Fibroblast of skin of right quadriceps (primary cell): ENCODE measurements at places on chromosomes 7 and 10.
A peak's percentile ranks its signal among the peaks of the same experiment; 100 is the strongest.

DNA sequence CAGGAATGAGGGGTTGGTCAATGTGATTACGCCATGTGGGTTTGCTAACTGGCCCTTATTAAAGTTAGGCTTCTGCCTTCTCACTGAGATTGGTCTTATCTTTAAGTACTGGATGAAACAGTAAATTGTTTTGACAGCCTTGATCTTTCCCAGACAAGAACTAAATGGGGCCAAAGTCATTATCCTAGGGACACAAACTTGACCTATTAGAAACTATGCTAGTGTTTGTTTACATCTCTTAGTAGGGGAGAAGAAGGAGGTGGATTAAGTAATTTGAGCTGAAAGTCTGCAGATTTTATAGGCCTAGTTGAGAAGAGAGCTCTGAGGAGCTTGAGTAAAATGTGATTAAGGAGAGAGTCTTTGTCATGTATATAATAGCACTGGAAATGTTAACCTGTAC, 386.9 kb downstream of the HTR7 start:
- DNase-seq = no peak

DNA sequence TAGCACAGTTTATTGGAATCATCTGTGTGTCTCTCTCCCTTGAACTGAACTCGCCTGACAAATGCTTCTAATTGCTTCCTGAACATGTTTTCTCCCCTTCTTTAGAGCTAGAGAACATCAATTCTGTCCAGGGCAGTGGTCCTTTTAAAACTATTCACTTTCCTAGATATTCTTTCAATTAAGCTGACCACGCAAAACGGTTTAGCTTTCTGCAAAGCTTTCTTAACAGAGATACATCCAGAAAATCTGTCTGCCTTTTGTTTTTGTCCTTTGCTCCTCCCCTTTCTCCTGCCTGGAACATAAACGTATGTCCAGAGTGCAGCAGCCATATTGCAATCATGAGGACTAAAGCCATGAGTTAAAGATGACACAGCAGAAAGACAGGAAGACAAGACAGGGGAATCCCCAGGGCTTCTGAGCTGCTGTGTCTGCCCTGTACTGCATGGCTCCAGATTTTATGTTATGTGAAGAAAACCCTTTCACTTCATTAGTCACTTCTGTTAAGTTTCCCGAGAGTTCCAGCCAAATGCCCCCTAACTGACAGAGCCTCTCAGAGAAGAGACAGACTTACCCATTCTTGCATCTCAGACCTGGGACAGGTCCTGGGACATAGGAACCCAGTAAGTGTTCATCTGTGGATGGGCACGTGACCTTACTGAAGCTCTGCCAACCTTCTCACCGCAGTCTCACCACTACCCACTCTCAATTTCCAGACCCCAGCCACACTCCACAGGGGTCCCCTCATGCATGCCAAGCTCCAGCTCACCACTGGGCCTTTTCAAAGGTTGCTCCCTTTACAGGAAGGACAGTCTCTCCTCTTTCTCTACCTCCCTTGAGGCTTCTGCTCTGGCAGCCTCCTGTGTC, 35.0 kb upstream of the CPXM2 start:
- DNase-seq = peak; percentile 78

GRCh38 chr7:90966346-90966745, 297.9 kb upstream of the FZD1 start:
- DNase-seq = no peak

DNA sequence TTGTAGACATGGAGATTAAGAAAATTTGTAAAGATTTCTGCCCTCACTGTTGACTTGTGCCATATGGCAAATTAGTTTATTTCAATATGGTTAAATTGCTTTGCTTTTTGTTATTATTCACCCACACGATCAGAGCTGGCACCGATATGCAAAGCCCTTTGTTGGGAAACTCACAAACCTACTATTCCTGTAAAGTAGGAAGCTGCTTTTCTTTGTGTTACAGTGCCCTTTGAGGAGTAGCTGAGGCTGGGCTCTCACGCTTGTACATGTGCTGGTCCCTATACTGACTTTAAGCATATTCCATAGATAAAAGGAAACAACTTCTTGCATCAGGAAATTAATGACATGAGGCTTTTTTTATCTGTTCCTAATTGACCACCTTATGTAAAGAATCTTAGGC, 17.6 kb upstream of the AOAH start:
- DNase-seq = no peak

DNA sequence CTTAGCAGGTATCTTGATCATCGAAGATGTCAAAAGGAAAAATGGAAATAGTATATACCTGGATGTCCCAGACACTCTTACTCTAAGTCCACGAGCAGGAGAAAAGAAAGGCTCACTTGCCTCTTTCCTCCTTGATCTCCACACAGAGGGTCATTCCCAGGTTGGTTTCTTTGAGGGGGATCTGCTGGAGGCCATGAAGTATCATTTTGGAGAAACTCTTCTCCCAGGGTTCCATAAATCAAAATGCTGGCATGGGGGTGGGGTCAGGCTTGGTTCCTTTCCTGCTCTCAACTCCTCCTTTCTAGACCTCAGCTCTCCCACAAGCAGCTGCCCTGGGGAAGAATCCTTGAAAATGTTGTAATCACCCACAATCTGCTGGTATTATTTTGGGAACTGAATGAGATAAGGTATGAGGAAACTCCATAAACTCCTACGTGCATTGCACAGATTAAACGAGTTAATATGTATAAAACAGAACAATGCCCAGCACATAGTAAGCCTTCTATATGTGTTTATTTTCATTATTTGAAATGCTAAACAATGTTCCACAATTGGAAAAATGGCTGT, 54.4 kb downstream of the PRKCQ start:
- DNase-seq = no peak

DNA sequence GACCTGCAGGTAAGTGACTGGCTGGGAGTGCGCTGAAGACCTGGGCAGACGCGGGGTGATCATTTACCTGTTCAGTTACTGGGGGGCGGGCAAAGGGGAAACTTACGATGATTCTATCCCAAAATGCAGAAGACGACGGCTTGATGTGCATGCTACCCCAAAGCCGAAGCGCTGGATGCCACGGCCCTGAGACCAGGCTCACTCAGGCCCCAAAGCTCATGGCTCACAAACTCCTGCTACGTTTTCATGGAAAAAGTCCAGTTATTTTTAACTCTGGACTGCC, 200.6 kb downstream of the DIP2C start:
- no peak for DNase-seq

- DNase-seq = no peak
These were observed 20.6 kb downstream of the ZDHHC6 start for GRCh38 chr10:112426111-112426510.

- DNase-seq = no peak
These were observed 54.0 kb downstream of the ANK3 start for GRCh38 chr10:60335708-60336107.

GRCh38 chr7:3265388-3265787, 35.7 kb upstream of the SDK1 start:
- DNase-seq = no peak

DNA sequence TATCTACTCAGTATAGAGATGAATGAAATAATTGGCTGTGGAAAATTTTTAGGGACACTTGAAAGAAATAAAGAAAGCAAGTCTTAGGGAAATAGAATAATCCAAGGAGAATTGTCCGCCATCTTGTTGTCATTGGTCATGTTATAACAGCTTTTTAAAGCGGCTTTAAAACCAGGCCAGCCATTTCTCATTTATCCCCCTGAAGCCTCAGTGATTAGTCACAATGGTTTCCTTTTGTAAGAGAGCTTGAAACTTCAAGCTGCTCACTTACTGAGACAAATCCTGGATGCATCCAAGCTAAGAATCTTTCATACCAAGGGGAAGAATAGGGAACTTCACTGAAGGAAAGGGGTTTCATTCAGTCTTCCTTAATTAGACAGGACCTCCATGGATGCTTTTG, 67.9 kb downstream of the SGCE start:
- no peak for DNase-seq

DNA sequence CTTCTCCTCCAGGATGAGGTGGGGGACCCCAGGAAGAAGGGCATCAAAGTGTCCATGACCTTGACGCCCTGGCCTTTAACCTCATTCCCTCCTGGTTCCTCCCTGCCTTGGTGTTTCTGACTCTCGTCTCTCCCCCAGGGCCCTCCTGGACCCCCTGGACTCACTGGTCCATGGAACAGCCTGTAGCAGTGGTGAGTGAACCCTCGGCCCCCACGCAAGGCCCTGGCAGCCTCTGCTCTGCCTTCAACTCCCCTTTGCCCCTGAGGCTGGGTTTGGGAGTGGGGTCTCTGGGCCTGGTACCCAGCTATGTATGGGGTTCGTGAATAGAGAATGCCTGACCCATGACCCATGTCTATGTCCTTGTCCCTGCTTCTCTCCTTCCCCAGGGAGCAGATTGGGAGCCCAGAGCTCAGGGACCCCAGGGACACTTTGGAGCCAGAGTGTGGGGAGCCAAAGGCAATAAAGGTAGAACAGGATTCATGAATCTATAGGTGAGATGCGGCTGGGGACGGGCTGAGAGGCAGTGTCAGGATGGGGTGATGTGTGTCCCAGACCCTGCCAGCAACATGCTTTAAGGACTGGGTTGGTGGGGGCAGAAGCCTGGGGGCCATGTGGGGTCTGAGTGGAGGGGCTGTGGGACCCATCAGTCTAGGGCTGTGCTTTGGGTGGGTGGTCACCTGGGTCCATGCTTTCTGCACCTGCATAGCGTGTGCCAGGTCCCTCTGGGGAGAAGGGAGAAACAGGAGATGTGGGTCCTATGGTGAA, 18.4 kb upstream of the VOPP1 start:
- no peak for DNase-seq

- no peak for DNase-seq
These were observed 379.4 kb upstream of the KIAA1217 start for GRCh38 chr10:23829556-23829955.

- DNase-seq = peak; percentile 83
These were observed 3.1 kb upstream of the ABCC2 start for GRCh38 chr10:99779335-99779734.

GRCh38 chr10:8014649-8015048, 39.8 kb upstream of the GATA3 start:
- DNase-seq = no peak
